ENCODE measurements at places on chromosomes 13 and 19.
A peak's percentile ranks its signal among the peaks of the same experiment; 100 is the strongest.

GRCh38 chr13:27171827-27172494 lies 350 bp upstream of the USP12 start:
- peak; percentile 92 for DNase-seq

GRCh38 chr13:99686944-99687411 lies 185.7 kb downstream of the TM9SF2 start:
- no peak for DNase-seq

DNA sequence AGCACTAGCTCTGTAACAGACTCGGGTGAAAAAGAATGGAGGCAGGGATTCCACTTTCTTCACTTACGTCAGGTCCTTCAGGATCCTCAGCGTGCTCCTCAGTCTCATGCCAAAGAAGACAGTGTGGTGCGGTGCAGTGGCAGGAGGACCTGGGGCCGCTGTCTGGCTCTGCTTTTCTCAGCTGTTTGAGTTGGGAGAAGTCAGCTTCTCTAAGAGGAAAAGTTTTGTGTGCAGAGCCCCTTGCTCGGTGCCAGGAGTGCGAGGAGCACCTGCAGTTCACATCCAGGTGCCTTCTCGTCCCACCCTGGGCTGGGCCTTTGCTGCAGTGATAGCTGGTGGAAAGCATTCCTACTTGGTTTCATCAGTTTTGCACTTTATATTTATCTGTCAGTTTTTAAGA lies 77.9 kb upstream of the TEX29 start:
- DNase-seq: no peak

DNA sequence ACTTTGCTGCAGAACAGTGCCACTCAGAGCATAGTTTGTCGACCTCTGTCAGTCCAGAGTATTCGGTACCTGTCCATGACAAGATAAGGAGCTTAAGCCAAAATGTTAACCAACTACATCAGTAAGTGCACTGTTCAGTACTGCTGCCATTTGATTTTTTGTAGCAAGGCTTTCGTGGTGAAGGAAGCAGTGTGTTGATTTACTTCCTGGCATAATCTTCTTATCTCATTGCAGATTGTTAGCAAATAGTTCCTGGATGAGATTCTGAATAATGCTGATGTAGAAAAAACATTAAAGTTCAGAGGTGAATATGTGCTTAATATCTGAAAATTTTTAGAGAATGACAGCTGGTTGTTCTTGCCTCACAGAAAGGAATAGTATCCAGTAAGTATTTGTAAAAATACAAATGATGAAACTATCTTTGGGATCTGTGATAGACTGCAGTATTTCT lies 85.7 kb downstream of the LRRC63 start:
- DNase-seq: peak; percentile 67
